ENCODE measurements at places on chromosomes 2 and 18. TPM values are rescaled to one million over a fixed set of nuclear protein-coding genes. Genes with fewer than 3 reads are reported as not detected.

- no peaks in the 10 kb centered on the region for H3K4me1 ChIP-seq
- H3K27me3 ChIP-seq, result no peaks in the 10 kb centered on the region
- no peaks in the 10 kb centered on the region for H3K36me3 ChIP-seq
- no peak overlapping the region for H3K4me3 ChIP-seq
- H3K27ac ChIP-seq, result no peak overlapping the region
- no peak for DNase-seq
Measured at GRCh38 chr2:207512356-207512755, 17.4 kb upstream of the CREB1 start.

SNRNP27 gene
- 62.6 TPM for total RNA-seq

GRCh38 chr18:65544701-65545100 is 206.1 kb upstream of the CDH7 start:
- no peaks in the 10 kb centered on the region for H3K36me3 ChIP-seq
- no peak overlapping the region for H3K4me3 ChIP-seq
- no peaks in the 10 kb centered on the region for H3K4me1 ChIP-seq
- DNase-seq, result no peak

DNA sequence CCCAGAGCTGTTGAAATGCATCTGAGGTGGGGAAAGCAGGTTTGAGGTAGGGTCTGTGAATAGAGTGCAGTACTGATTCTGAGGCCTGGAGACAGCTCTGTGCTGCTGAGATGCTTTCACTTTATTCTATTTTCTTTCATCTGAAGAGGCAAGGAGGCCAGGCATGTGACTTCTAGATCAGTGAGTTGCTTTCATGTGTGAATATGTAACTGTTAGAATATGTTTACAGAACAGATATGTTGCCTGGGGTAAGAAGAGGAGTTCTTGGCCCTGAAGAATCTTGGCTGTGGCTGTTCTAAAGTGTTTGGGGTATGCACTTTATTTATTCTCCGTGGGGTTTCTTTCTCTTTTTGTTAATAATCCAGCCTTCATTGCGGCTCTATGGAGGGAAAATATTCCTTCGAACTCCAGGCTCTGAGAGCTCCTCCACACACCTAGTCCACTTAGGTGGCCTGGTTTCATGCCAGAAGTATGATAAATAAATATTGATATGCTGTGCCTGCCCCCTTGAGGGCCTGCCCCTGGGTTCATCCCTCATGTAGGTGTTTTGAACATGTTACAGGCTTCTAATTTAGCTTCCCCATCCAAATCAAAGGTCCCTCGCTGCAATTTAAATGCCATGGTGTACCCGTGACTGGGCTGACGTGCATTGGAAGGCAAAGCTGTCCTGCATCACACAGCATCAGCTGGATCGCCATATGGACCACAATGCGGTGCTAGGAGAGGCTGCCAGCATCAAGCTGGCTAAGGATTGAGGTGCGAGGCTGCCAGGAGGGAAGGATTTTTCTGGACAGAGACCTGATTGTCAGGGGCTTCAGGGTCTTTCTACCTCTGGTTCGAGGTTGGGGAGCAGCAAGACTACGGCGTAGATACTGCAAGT is 102.9 kb downstream of the PRKCE start:
- no peak overlapping the region for H3K4me3 ChIP-seq
- H3K36me3 ChIP-seq, result no peaks in the 10 kb centered on the region
- no peaks in the 10 kb centered on the region for H3K27me3 ChIP-seq
